Lower lobe of right lung (tissue), 2 donors: ENCODE measurements at places on chromosomes 12 and 14. TPM values are rescaled to one million over a fixed set of nuclear protein-coding genes. Genes with fewer than 3 reads are reported as not detected.

- no peak for DNase-seq
Observed at GRCh38 chr14:68084256-68084655, 264.7 kb downstream of the RAD51B start.

GRCh38 chr14:101336183-101336582 lies 225.1 kb upstream of the DIO3 start:
- no peak for DNase-seq

DNA sequence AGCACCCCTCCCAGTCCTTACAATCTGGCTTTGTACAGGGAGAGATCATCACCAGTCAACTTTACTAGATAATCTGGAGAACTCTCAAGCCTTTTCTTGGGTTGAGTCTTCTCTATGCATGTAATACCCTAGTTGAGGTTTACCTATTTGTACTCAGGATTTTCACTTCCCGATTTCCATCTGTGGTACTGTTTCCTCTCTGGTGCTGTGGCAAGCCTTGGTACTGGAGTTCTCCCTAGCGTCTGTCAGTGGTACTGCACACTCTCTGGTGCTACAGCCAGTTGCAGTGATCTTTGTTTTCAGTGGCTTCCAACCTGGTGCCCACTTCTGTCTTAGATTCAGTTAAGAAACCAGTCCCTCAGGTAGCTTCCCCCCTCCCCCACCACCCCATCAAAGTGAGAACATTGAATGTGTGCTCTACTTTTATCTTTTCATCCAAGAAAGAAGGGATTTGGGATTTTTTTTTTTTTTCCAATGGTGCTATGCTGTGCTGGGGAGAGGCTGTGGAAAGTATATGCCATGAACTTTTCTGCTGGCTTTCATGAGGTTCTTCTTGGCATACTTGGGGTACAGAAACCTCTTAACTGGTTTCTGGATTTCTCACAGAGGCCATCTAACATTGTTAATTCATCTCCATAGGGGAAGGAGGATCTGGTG lies 69.4 kb upstream of the EVL start:
- peak; percentile 67 for DNase-seq

DNA sequence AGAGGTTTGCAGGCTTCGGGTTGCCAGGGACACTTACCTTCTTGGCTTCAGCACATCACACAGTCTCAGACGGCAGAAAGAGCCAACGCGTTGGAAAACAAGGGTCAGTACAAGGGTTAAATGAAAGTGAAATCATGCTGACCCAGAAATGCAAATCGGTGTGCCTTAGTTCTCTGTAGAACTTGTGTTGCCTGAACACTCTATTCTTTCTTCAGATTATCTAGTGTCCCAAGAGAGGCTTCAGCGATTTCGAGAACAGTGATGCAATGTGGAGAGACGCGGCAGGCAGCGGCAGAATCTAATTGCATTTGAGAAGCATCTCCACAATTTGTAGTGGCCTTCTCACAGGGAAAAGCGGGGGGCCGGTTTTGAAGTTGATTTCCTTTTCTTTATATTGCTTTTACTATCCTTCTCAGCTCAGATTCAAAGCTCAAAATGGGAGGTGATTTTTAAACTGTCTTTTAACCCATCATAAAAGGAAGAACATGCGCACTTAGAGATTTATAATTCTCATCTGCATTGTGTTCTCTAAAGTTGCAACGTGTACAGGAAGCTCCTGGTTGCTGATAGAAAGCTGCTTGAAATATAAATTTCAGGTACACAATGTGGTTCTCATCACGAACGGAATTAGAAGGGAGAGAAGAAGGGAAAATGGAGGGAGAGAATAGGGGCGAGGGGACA lies 67.8 kb upstream of the EGLN3 start:
- DNase-seq: no peak

DNA sequence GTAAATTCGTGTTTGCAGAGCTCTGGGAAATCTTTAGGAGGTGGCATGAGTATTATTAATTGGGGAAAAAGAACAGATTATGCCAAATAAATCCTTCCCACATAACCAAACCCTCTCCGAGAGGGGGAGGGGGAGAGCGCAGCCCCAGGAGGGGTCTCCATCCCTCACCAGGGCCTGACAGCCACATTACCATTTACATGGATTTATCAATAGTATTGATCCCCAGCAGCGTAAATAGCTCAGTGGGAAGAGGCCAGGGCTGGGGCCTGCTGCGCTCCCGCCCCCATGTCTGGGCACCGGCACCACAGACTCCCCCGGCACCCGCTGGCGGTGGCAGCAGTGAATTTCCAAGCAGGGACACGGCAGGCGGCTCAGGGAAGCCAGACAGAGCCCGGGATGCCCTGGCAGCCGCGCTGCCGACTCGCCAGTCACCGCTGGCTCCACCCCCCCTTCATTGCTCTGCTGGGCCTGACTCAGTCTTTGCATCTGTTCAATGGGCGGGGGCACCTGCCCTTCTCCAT lies 2.4 kb downstream of the NCOR2 start:
- no peak for DNase-seq

- DNase-seq: no peak
Observed at GRCh38 chr12:94416613-94417012, 43.1 kb downstream of the CEP83 start.

DNA sequence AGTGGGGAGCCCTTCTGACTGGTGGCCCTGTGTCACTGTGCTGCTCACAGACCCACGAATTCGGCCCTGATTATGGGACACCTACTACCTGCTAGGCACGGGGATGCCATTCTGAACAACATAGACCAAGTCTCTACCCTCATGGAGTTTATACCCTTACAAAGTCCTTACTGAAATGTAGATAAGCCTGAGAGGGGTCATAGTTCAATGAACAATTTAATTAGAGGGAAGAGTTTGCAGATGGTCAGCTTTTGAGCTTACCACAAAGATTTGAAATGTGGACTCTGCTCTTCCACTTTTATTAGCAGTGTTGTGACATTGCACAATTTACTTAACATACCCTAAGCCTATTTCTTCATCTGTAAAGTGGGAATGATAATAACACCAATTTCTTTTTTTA lies 161.1 kb downstream of the MYRFL start:
- no peak for DNase-seq

DNA sequence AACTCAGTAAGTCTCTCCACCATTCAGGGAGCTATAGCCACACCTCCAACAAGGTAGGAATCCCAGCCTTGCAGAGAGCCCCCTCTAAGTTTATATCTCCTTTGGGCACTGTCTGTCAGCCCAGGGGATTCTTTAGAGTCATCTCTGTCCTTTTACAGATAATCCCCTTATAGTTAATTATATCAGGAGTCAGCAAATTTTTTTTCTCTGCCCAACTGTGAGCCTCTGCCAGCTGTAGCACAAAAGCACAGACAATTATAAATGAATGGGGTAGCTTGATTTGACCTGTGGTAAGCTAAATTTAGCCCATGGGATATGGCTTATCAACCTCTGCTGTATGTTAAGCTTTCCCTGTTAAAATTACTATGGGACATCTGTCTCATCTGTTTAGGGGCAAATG lies 8.3 kb downstream of the CEP128 start:
- DNase-seq: no peak

- DNase-seq: no peak
Observed at GRCh38 chr12:90023207-90023900, 314.7 kb upstream of the ATP2B1 start.

DNA sequence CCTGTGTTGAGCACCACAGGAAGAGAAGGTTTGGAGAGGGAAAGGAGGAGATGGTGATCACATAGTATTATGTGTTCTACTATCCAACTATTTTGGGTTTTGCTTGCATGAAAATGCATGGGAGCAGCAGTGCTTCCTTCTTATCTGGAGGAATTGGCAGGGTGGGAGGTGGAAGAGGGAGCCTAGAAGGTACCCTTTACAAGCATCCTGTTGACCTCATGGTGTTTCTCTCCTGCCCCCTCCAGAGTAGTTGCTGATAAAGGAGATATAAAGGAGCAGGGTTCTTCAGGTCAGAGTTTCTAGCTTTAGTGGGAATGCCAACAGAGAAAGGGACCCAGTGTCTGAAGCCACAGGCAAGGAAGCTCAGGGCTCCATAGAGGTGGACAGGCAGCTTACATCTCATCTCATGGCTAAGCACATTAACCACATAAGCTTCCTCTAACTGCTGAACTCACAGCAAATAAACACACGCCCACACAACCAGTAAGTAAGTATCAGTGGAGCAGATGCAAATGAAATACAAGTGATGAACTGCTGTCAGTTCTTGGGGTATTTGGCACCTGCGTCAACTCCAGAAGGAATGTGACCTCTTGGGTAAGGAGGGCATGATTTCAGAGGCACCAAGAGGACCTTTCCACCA lies 174.2 kb upstream of the SLC38A2 start:
- no peak for DNase-seq

- DNase-seq: no peak
Observed at GRCh38 chr14:35553808-35554207, 19.8 kb downstream of the INSM2 start.

DNA sequence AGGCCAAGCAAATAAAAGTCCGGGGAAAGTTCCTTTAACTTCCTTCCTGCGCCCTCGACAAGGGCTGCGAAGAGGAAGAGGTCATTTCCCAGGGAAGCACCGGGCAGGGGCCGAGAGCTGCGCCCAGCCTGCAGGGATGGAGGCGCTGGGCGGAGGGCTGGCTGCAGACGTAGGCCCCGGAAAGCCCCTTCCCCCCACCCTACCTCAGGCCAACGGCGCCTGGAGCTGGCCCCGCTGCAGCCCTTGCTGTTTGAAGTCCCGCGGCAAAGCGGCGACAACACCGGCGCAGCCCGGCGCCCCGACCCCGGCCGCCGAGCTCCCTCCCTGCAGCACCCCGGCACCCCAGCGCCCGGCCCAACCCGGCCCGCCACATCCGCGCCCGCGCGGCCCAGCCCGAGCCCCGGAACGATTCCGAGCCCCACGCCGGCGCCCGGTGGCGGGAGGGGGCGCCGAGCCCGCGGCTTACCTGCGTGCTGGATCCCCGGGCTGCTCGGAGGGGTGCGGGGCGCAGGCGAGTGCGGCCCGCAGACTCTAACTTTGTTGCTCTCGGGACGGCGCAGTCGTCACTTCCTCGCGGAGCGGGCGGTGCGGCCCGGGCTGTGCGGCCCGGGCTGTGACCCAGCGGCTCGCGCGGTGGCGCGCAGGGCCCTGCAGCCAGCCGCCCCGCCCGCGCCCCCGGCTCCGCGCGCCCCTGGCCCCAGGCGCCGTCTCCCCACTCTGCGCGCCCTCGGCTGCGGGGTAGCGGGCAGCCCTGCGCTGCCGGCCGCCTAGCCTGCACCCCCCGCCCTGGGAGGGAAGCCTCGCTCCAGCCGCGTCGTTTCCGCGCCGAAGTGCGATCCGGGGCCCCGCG lies 64.8 kb upstream of the PTGR2 start:
- DNase-seq: peak; percentile 82

DNA sequence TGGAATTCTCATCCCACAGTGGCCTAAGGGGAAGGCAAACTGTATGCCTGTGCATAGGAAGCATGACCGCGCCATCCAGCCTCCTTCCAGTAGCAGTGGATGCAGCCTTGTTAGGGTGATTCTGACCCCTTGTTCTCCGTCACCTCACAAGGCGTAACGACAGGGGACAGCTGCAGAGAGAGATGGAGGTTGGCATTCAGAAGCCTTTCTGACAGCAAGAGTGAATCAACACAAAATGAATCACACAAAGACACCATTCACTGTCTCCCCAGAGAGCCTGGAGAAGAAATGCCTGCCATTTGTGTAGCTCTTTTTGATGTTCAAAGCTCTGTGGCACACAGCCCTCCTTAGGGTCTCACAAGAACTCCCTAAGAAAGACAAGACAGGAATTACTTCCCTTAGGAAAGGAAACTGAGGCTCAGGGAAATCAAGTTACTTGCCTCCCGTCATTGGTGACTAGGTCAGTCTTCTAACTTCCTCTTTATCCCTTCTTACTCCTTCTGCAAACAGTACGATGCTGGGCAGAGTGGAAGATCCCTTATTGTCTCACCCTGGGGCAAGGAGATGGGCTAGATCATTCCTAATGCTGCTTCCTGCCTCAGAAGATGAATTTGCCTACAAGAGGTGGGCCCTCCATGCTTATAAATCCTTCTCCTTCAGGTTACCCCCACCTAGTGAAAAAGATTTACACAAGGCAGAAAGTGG lies 280.9 kb downstream of the CACNA1C start:
- DNase-seq: no peak

DNA sequence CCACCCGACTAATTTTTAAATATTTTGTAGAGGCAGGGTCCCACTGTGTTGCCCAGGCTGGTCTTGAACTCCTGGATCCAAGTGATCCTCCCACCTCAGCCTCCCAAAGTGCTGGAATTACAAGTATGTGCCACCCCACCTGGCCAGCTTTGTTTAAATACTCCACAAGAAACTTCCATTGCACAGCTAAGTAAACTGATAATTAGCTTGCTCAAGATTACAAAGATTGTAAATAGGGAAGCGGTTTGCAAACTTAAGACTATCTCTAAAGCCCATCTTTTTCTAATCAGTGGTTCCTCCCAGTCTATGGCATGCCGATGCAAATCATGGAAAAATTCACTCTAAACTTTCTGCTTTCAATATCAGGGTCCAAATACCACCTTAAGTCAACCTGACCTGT lies 9.7 kb downstream of the SLC7A8 start:
- DNase-seq: no peak

Gene FIGNL2
- total RNA-seq: 0.95 TPM

Gene IFI27L2
- 49.7 TPM for total RNA-seq

Gene BDKRB2
- 1.3 TPM for total RNA-seq

Gene RASSF9
- 11.0 TPM for total RNA-seq

Gene OAS2
- 96.4 TPM for total RNA-seq

Gene APAF1
- total RNA-seq: 24.3 TPM
